ENCODE measurements at places on chromosomes 6 and 20.

GRCh38 chr20:36472637-36473090 lies 68.7 kb upstream of the MYL9 start:
- no peak for DNase-seq

DNA sequence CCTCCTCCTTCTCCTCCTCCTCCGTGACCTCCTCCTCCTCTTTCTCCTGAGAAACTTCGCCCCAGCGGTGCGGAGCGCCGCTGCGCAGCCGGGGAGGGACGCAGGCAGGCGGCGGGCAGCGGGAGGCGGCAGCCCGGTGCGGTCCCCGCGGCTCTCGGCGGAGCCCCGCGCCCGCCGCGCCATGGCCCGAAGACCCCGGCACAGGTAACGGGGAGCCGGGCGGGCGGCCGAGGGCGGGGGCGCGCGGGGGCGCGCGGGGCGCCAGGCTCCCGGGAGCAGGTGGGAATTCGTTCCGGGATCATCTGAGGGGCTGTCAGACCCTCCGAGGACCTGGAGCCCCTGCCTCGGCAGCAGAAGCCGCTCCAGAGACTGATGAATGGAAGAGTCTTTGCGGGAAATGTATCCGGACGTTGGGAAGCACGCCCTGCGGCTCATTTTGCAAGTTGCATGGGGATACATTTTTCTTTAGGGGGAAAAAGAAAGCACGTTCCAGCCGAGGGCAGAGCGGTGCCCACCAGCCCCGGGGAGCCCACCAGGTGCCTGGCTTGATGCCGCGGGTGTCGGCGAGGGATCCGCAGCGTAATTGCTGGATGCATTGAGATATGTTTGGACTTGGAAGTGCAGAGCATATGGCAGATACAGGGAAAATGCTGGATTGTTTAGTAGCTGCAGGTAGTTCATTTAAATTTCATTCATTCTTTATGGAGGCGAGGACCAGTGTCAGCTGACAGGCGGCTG lies 394 bp downstream of the MYB start:
- DNase-seq: no peak

DNA sequence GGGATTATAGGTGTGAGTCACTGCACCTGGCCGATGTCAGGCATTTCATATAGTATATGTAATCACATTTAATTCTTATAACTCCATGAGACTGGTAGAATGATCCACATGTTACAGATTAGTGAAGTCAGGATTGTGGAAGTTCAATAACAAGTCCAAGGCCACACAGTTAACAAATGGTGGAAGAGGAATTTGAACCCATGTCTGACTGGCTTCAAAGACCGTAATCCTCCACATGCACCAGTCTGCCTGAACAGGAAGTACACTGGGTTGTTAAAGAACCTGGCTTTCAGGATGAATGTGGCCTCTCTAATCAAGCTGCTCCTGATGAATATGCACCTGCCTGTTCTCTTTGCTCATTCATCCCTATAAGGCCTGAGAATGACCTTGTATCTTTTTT lies 122.0 kb upstream of the HDAC2 start:
- no peak for DNase-seq

- DNase-seq: no peak
Measured at GRCh38 chr20:49140411-49140810, 47.7 kb downstream of the STAU1 start.

- no peak for DNase-seq
Measured at GRCh38 chr6:79993012-79993910, 11.2 kb upstream of the TTK start.

DNA sequence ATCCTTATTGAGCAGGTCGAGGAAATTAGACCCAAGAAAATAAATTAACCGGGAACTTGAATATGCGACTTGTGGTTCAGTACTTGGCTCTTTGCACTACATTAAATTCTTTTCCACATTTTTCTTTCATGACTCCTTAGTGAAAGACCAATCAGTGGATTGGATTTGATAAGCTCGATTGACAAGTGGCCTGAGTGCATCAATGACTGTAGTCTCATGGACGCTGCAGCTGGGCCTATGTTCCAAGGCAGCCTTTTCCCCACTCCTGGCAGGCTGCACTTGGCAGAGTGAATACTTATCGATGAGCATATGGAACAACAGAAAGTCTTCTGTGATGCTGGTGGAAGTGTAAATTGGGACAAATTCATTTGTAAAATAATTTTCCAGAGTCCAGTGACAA lies 210.8 kb upstream of the EXOC2 start:
- DNase-seq: no peak

DNA sequence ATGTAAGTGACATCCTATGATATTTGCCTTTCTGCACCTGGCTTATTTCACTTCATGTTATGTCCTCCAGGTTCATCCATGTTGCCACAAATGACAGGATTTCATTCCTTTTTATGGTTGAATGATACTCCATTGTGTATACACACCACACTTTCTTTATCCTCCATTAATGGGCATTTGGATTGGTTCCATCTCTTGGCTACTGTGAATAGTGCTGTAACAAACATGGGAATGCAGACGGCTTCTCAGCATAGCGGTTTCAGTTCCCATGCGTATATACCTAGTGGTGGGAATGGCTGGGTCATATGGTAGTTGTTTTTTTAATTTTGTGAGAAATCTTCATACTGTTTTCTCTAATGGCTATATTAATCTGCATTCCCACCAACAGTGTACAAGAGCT lies 14.8 kb downstream of the MTHFD1L start:
- DNase-seq: no peak

DNA sequence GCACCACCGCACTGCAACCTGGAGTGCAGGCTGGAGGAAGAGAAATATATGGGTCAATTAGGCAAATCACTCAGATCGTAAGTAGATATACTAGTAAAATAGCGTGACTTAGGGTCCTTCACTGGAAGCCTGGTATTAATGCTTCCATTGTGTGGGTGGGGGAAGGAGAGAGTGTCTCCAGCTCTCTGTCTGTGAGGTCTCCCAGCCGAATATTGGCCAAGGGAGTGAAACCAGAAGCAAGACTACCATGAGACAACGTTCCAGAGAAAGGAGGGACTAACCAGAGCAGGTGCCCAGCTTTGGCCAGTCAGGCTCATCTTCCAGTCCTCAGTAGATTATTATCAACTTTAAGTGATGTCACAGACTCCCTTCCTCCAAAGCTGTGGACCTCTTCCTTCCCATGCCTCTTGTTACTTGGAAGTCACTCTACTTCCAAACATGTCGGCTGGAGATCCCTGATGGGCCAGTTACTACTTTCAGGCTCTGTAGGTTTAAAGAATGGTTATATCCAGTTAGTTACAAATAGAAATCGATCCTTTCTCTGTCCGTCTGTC lies 28.8 kb downstream of the MTHFD1L start:
- no peak for DNase-seq

DNA sequence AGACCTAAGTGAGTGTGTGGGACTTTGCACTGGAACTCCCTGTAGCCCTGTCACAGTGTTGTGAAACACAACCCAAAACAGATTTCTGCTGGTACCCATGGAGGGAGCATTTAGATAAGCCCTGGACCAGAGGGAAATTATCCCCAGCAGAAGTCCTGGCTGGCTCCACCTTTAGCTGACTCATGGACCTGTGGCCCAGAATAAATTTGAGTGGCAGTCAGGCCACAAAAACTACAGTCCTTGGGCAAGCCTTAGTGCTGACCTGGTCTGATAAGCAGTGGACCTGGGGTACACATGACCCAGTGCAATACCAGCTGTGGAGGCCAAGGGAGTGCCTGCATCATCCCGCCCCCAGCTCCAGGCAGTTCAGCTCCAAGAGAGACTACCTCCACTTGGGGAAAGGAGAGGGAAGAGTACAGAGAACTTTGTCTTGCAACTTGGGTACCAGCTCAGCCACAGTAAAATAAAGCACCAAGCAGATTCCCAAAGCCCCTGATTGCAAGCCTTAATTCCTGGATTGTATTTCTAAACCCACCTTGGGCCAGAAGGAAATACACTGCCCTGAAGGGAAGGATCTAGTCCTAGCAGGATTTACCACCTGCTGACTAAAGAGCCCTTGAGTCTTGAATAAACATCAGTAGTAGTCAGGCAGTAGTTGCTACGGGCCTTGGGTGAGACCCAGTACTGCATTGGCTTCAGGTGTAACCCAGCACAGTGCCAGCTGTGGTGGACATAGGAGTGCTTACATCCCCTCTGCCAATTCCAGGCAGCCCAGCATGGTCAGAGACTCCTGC lies 140.4 kb upstream of the COL21A1 start:
- DNase-seq: no peak

GRCh38 chr6:12160326-12160725 lies 129.8 kb upstream of the EDN1 start:
- no peak for DNase-seq

DNA sequence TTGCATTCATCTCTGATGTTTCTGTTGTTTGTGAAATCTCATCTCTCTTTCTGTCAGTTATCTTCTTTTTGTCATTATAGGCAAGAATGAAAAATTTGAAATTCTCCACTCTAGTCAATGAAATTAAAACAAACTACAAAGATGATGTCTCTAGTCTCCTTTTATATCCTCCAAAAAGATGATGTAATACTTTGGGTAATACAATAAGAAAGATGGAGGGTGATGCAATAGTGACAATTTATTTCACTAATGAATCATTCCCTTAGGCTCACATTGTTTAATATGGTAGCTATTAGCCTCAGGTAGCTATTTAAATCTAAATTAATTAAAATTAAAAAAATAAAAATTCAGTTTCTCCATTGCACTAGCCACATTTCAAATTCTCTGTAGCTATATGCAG lies 145.4 kb downstream of the UST start:
- no peak for DNase-seq

- no peak for DNase-seq
Measured at GRCh38 chr6:106290032-106290431, 35.5 kb downstream of the ATG5 start.

DNA sequence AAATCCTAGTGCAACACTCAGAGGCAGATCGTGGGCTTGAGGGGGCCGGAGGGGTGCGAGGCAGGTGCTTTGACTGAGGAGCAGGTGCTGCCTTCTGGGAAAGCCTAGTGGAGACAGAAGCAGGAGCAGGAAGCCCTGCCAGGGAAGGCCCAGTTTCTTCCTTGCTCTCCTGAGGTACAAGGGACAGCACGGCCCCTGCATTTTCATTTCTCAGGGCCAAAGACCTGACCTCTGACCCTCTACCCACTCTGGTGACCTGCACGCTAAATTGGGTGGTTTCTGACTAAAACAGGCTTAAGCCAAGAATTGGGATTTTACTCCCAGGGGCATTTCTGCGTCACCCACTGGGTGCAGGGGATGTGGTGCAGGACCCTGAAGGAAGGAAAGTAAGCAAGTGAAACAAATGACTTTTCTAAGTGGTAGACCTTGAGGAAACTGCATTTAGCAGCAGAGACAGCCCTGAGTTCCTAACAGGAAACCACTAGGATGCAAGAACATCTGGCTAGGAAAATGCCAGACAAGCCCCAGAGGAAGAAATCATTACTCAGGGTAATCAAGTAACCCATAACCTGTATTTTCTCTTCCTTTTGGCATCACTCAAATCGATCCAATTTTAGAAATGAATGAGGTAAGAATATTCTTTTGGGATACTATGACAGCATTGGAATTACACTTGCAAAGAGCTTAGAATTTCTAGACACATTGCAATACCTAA lies 141.7 kb downstream of the CD164 start:
- no peak for DNase-seq

GRCh38 chr20:43533060-43533459 lies 25.6 kb downstream of the L3MBTL1 start:
- no peak for DNase-seq

DNA sequence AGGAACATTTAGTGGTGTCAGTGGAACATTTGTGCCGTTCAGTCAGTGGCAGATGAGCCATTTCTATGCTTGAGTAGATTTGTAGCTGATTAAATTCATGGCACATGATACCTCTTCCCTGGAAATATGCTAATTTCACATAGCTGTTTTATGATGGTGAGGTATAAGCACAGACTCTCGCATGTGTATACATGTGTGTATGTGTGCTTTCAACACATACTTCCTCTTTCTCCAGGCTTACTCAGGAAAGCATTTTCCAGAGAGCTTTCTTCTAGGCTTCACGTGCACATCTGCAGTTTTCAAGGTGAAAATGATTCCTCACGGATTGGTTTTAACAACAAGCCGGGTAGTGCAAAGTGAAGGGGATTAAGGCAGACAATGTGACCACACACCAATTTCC lies 396.5 kb downstream of the HDGFL1 start:
- no peak for DNase-seq

DNA sequence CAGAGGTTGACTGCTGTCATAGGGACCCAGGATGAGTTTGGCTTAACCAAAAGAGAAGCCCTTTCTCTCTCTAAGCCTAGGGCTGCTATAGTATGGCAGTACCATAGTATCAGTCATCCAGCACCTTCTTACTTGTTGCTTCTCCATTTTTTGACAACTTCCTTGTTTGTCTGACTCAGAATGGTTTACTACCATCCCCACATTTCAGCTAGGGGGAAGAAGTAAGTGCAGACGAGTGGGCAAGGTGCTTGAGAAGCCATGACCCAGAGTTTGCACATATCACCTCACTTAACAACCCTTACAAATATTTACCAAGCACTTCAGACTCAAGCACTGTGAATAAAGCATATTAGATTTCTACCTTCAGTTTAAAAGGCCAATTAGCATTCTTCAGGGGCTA lies 289.9 kb upstream of the TSHZ2 start:
- DNase-seq: no peak

DNA sequence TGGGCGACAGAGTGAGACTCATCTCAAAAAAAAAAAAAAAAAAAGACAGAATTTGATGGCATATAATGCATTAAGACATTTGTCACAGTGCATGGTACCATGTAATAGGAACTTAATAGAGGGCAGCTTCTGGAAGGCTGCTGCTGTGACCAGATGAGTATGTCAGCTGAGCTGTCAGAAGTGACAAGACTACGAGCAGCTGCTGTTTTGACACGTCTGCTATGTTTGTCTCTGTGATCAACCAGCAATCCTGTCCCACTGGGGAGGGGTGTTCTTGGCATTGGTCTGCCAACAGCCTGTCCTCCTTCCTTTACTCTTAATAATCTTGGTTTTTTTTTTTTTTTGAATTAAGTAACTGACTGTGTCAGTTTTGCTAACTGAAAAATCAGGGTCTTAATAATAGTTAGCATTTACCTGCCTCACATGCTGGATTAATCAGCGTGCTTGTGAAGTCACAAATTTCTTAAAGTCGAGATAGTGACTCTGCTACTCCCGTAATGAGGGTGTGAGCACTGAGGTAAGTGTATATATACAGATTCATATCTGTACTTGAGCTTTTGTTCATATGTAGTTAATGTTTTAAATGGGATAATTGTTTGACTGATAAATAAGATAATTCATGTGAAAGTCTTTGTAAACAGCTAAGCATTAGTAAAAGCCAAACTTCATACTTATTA lies 152.4 kb downstream of the BMP2 start:
- DNase-seq: no peak

- no peak for DNase-seq
Measured at GRCh38 chr20:41650231-41650948, 32.2 kb upstream of the CHD6 start.

- DNase-seq: no peak
Measured at GRCh38 chr6:33023536-33023935, 14.1 kb upstream of the HLA-DOA start.

GRCh38 chr6:16057446-16057845 lies 71.4 kb upstream of the MYLIP start:
- DNase-seq: no peak

DNA sequence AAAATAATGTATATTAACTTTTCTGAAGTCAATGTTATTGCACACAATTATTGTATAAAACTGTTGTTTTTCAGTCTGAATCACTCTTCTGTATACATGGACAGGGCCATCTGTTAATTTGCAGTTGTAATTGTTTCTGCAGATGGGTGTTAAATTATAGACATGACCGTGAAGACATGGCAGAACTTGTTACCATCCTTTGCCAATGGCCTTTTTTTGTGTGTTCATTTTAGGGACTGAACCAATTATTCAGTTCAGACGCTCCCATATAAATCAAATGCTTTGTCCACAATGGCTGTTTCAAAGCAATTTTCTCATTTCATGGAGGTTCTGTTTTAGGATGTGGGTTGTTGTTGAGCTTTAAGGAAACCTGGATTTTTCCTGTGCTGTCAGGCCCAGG lies 533.7 kb downstream of the DOK5 start:
- no peak for DNase-seq
